ENCODE measurements at places on chromosomes 12 and 14. TPM values are rescaled to one million over a fixed set of nuclear protein-coding genes. Genes with fewer than 3 reads are reported as not detected.

Gene GPR65
- not detected for total RNA-seq

Gene ACSS3
- total RNA-seq = 1.1 TPM

- no peak for DNase-seq
Measured at GRCh38 chr14:62896932-62897456, 148.3 kb downstream of the KCNH5 start.

GRCh38 chr12:22312336-22312735 is 22.2 kb downstream of the ST8SIA1 start:
- DNase-seq = peak; percentile 22

DNA sequence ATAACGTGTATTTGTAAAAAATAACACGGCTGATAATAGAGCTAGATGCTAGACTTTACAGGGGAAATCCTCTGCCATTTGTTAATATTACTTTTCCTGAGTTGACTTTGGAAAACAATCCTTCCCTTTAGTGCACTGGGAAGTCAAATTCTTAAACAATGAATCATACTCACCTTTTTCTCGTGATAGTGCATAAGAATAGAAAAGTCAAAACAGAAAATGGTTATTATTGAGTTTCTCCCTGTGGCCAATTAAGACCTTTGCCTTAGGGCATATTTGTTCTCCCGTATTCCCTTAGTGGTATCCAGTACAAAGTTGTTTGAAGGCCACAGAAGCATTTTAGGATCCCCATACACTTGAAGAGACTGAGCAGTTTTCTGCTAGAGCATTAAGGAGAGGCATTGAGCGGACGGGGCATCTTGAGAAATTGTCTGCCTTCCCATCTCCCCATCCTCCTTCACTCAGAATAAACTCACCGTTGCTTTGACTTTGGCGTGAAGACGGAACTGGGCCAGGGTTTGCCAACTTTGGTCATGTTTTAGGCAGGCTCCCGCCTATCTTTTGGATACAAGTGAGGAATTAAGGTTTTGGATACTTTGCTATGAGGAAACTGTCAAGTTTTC is 171.3 kb downstream of the TMTC2 start:
- DNase-seq = no peak

DNA sequence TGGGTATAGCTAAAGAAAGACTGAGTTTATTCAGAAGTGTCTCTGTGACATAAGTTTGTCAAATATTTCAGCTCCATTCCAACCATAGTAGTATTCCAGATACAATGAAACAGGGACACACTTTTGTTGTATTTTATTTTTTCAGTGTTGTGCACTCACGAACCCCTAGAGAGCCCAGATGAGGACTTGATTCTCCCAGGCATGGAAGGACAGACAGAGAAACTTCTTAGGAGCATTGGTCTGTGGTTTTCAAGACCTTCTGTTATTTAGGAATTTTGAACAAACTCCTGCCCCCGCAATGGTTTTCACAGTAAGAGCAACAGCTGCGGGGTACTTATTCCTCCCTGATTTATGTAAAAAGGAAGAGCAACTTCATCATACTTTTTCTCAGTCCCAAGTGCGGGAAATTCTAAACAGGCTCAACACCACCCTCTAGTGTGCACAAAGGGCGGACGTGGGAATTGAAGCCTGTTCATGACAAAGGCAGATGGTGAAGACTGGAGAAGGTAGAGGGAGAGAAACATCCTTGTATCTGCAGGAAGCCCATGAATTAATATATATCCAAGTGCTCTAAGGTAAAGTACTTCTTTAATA is 147.6 kb downstream of the PAH start:
- DNase-seq = peak; percentile 23

Gene NKX2-1
- total RNA-seq = not detected

Gene PIWIL1
- total RNA-seq = not detected

Gene ENDOU
- not detected for total RNA-seq

Gene LRR1
- total RNA-seq = 51.5 TPM

Measured in MG63 (cell line).